CD4-positive, CD25-positive, alpha-beta regulatory T cell (primary cell): ENCODE measurements at places on chromosomes 12 and 14. TPM values are rescaled to one million over a fixed set of nuclear protein-coding genes. Genes with fewer than 3 reads are reported as not detected.

Gene DIO3
- not detected for total RNA-seq

DNA sequence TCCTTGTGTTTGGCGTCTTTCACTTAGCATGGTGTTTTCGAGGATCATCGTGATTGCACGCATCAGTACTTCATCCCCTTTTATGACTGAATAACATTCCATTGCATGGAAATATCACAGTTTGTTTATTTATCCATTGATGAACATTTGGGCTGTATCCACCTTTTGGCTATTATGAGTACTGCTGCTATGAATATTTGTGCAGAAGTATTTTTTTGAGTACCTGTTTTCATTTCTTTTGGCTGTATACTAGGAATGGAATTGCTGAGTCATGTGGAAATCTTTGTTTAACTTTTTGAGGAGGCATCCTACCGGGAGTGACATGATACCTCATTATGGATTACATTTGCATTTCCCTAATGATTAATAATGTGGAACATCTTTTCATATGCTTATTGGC, 66.4 kb downstream of the WNK1 start:
- peaks cover 27% of the 10 kb centered on the region for H3K36me3 ChIP-seq
- no peak overlapping the region for H3K27ac ChIP-seq
- H3K4me1 ChIP-seq = peaks cover 25% of the 10 kb centered on the region
- no peaks in the 10 kb centered on the region for H3K27me3 ChIP-seq
- DNase-seq = no peak

DNA sequence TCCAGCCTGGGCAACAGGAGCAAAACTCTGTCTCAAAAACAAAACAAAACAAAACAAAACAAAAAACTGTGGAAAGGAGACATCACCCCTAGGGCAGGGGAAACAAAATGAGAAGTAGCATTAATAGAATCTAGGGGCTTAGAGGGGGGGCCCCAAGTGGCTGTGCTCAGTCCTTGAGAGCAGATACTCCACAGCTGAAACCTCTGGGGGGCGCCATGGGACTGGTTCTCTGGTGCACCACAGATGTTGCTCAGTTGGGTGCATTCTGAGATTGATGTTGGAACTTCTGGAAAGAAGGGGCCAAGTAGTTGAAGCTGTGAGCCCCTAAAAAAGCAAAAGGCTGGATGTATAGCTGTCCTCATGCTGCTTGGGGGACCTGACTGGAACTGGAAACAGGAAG, 11.8 kb upstream of the SYNE2 start:
- H3K4me1 ChIP-seq = no peaks in the 10 kb centered on the region
- no peak overlapping the region for H3K27ac ChIP-seq
- H3K36me3 ChIP-seq = no peaks in the 10 kb centered on the region
- H3K4me3 ChIP-seq = no peak overlapping the region

DNA sequence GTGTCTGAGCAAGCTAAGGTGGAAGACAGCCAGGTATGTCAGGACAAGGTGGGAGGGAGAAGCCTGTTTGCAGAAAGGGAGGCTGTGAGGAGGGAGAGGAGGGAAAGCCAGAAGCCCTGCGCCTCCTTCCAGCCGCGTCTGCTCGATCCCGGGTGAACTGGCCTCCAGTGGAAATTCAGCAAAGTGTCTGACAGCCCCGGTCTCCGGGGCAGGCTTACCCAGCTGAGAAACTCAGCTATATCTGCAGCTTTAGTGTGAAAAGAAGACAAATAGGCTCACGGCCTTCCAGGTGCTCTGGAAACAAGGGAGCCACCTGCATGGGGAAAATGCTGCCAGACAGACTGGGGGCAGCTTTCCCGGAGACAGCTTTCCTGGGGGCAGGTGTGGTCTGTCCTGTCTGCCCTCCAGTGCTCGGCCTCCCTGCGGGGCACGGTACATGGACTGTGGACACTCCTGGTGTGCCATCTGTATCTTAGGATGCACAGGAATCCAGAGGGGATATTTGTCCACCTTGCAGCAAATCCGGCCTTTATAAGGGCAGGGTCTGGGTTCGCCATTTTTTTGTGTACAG, 6.3 kb downstream of the RFLNA start:
- no peak overlapping the region for H3K27ac ChIP-seq
- H3K4me3 ChIP-seq = no peak overlapping the region
- H3K36me3 ChIP-seq = no peaks in the 10 kb centered on the region
- DNase-seq = no peak
- H3K4me1 ChIP-seq = no peaks in the 10 kb centered on the region

DNA sequence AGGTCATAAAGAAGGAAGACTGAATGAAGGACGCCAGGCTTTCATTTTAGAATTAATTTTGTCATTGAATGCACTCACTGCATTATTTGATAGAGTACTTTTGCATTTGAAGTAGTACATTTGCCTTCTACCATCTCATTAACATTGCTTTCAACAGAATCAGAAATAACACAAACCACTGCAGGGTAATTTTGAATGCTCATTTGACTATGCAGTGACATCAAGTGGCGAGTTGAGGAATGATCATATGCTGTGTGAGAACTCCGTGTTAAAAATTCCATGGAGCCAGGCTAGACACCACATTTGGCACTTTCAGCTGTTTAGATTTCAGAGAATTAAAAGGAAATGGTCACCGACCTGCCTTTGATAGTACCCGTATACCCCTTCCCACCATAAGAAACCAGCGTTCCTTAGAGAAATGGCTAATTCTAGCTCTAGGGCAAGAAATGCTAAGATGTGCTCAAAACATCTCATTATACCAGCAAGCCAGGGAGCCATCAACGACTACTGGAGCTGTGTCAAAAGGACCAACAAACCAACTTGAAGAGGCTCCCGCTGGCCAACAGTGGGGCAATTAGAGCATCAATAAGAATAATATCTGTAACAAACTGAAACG, 16.5 kb downstream of the HEBP1 start:
- no peaks in the 10 kb centered on the region for H3K4me1 ChIP-seq
- DNase-seq = peak; percentile 22
- H3K27ac ChIP-seq = no peak overlapping the region
- H3K27me3 ChIP-seq = no peaks in the 10 kb centered on the region
- no peak overlapping the region for H3K4me3 ChIP-seq
- peaks cover 24% of the 10 kb centered on the region for H3K36me3 ChIP-seq

DNA sequence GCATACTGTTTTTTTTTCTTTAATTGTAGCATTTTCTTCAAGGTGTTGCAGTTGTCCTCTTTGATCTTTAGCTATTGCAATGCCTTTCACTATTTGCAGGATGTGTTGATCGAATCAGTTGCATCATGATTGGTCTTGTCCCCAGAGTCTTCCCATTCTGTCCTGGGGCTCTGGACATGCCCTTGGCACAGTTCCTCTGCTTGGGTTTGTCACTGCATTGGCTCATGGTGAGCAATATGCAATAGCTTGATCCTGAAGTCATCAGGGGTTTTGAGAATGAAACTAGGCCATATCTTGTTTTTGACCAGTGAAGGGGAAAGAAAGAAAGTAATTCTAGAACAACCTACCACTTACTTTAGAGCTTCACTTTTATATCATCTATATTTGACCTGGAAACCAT, 281.5 kb downstream of the TMEM117 start:
- no peak for DNase-seq
- H3K27me3 ChIP-seq = no peaks in the 10 kb centered on the region
- H3K27ac ChIP-seq = no peak overlapping the region
- no peaks in the 10 kb centered on the region for H3K4me1 ChIP-seq
- H3K4me3 ChIP-seq = no peak overlapping the region

GRCh38 chr14:95258754-95259593, 60.7 kb downstream of the CLMN start:
- no peaks in the 10 kb centered on the region for H3K27me3 ChIP-seq
- H3K4me1 ChIP-seq = no peaks in the 10 kb centered on the region
- no peak for DNase-seq
- H3K4me3 ChIP-seq = no peak overlapping the region
- no peak overlapping the region for H3K27ac ChIP-seq
- H3K36me3 ChIP-seq = no peaks in the 10 kb centered on the region

Gene CD163
- not detected for total RNA-seq

- H3K27me3 ChIP-seq = no peaks in the 10 kb centered on the region
- no peaks in the 10 kb centered on the region for H3K4me1 ChIP-seq
- DNase-seq = no peak
- H3K4me3 ChIP-seq = no peak overlapping the region
- no peaks in the 10 kb centered on the region for H3K36me3 ChIP-seq
These were observed 642.3 kb downstream of the RPS29 start for GRCh38 chr14:48943913-48944312.

DNA sequence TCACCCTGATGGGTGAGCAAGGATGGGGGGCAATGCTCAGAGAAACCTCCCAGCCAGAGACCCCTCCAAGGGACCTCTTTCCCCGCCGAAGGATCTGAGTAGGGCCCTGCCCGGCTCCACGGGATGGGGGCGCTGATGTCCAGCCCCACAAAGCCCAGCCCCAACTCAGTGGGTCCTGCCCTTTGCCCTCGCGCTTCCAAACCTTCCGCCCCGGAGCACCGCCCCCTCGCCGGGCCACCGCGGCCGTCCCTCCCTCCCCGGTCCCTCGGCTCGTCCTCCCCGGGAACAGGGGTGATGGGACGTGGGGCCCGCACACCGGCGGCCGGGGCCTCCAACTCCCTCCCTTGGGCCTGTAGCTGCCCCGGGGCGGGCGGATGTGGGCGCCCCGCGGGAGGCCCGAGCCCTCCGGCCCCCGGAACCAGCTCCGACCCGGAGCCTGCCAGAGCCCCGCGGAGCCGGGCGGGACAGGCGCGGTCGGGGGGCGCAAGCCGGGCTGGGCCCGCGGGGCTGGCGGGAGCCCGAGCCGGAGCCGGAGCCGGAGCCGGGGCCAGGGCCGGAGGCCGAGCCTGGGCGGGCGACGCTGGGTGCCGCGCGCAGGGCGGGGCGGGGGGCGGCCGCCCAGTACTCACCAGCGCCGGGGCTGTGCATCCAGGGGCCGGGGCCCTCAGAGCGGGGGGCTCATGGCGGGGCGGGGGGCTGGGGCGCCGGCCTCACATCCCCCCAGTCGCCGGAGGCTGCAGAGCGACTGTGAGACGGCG, 386 bp downstream of the HDAC7 start:
- peaks cover 4% of the 10 kb centered on the region for H3K36me3 ChIP-seq
- DNase-seq = no peak
- H3K27me3 ChIP-seq = no peaks in the 10 kb centered on the region
- H3K27ac ChIP-seq = peak overlapping the region; percentile 97
- H3K4me3 ChIP-seq = peak overlapping the region; percentile 81

DNA sequence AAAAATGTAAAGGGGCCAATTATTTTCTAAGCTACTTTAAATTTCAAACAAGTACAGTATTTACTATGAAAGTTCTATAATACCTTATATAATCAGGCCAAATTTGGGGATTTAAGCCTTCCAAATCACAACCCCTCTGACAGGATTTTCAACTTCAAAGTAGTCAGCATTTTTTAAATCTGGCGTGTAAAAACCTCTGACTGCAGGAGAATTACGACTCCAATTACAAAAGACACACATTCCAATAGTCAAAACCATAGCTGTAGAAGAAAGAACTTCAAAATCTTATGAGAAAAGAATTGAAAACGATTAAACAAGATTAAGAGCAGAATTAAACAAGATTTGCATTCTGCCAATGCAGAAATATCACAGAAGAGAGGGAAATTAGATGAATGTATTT, 12.7 kb downstream of the OSBPL8 start:
- H3K27ac ChIP-seq = no peak overlapping the region
- DNase-seq = no peak
- H3K36me3 ChIP-seq = peaks cover 2% of the 10 kb centered on the region
- no peak overlapping the region for H3K4me3 ChIP-seq

- no peaks in the 10 kb centered on the region for H3K4me1 ChIP-seq
- H3K27me3 ChIP-seq = no peaks in the 10 kb centered on the region
- no peaks in the 10 kb centered on the region for H3K36me3 ChIP-seq
- no peak overlapping the region for H3K27ac ChIP-seq
- H3K4me3 ChIP-seq = no peak overlapping the region
These were observed 31.2 kb downstream of the GSC start for GRCh38 chr14:94738751-94739150.

DNA sequence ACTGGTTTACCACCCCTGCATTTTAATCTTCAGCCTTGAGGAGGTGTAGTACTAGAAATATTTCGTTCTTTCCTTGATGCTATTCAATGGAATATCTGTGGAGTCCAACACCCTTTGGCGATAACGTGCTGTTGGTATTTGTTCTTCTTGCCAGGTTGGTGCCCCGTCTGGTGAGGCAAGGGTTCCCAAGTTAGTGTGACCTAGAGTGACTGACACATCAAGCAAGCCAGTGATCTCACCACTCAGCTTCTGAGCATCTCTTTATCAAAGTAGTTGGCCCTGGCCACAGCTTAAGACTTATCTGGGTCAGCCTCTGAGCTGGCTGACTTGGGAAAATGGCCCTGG, 60.2 kb downstream of the PLXNC1 start:
- no peaks in the 10 kb centered on the region for H3K36me3 ChIP-seq
- no peaks in the 10 kb centered on the region for H3K27me3 ChIP-seq
- H3K4me1 ChIP-seq = peaks cover 45% of the 10 kb centered on the region
- peak overlapping the region; percentile 92 for H3K27ac ChIP-seq
- no peak for DNase-seq

Gene ZFYVE26
- 27.4 TPM for total RNA-seq

DNA sequence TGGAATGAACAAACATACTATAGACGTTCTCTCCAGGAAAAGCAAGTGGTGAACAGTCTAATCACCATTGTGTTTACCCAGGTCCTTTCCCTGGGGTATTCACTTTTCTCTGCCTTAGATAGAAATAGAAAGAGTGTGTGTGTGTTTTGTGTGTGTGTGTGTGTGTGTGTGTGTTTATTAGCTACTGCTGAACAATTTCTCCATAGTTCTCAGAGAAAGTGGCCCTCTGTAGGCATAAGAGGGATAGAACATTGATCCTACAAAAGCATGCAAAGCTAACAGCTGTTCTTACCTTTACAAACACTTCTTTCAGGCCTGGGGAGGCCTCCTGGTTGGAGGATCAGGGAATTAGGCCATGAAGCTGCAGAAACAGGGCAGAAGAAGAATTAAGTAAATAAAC, 665.7 kb upstream of the TBX3 start:
- H3K4me3 ChIP-seq = no peak overlapping the region
- no peaks in the 10 kb centered on the region for H3K36me3 ChIP-seq
- H3K27ac ChIP-seq = no peak overlapping the region
- no peak for DNase-seq
- H3K4me1 ChIP-seq = no peaks in the 10 kb centered on the region

Gene KRT85
- not detected for total RNA-seq

Gene OTOGL
- total RNA-seq = not detected

- no peaks in the 10 kb centered on the region for H3K27me3 ChIP-seq
- no peak overlapping the region for H3K4me3 ChIP-seq
- no peaks in the 10 kb centered on the region for H3K4me1 ChIP-seq
- H3K27ac ChIP-seq = no peak overlapping the region
These were observed 66.3 kb downstream of the CLIP1 start for GRCh38 chr12:122356192-122356635.

- no peaks in the 10 kb centered on the region for H3K4me1 ChIP-seq
- no peaks in the 10 kb centered on the region for H3K27me3 ChIP-seq
- no peak for DNase-seq
- H3K36me3 ChIP-seq = no peaks in the 10 kb centered on the region
- no peak overlapping the region for H3K27ac ChIP-seq
These were observed 71.9 kb downstream of the NRXN3 start for GRCh38 chr14:78242086-78242485.

- no peak overlapping the region for H3K27ac ChIP-seq
- H3K4me1 ChIP-seq = peaks cover 43% of the 10 kb centered on the region
- no peaks in the 10 kb centered on the region for H3K27me3 ChIP-seq
- DNase-seq = no peak
These were observed 79.5 kb downstream of the ETV6 start for GRCh38 chr12:11729008-11729407.

Gene DDN
- 0.39 TPM for total RNA-seq

- no peaks in the 10 kb centered on the region for H3K27me3 ChIP-seq
- no peaks in the 10 kb centered on the region for H3K36me3 ChIP-seq
- no peak for DNase-seq
- H3K4me3 ChIP-seq = no peak overlapping the region
- no peaks in the 10 kb centered on the region for H3K4me1 ChIP-seq
- H3K27ac ChIP-seq = no peak overlapping the region
These were observed 451.7 kb downstream of the TMEM117 start for GRCh38 chr12:44287545-44287944.

Gene FBLN5
- 3.0 TPM for total RNA-seq
